ENCODE measurements at places on chromosomes 16 and 17.

- DNase-seq, result no peak
Measured at GRCh38 chr17:57331423-57331822, 75.1 kb downstream of the MSI2 start.

DNA sequence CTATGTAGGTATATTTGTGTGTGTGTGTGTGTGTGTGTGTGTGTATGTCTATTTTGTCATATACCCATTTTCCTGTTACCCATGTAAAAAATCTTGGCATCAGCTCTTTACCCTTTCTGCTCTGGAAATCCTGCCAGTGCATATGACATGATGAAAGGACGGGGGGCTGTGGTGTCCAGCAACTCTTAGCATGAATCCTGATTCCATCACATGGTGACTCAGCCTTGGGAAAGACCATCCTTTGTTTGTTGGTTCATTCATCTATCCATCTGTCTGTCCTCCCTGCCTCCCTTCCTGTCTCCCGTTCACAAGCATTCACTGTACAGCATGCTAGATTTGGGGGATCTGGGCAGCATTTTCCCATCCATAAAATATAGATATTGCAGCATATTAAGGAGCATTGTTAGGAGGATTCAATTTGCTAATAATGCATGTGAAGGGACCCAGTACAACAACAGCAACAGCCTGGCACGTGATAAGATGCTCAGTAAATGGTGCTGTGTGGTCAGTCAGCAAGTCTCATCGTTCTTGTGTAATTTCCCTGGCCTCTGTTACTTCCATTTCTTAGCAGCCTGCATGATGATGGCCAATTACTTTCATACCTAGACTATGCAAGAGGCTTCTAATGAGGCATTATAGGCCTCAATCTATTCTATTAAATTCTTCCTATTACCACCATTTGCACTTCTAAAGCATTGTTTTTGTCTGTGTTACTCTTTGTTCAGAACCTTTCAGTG lies 191.0 kb downstream of the PRKCA start:
- no peak for DNase-seq

DNA sequence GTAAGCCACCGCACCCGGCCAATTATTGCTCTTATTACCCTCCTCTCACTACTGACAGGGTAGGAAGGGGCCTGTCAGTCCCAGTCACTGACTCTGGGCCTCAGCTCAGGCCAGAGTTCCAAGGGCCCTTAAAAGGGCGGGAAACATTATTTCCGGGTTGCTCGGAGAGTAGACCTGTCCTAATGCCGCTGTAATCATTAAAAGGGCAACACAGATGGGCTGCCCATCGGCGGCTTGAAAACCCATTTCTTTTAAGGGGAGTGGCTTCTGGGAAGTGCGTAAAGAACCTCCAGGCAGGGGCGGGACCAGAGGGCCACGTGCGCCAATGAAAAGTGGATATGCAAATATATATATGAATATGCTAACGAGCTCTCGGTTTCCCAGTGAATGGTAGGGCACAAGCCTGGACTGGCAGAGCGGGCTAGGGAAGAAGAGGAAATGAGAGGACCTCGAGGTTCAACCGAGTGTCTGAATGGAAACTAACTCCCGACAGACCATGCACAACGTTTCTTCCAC lies 26.6 kb downstream of the PIPOX start:
- DNase-seq, result no peak

GRCh38 chr17:76805319-76805718 lies 62.9 kb upstream of the MGAT5B start:
- no peak for DNase-seq

GRCh38 chr17:71398800-71399219 lies 722.0 kb upstream of the SOX9 start:
- DNase-seq, result no peak

DNA sequence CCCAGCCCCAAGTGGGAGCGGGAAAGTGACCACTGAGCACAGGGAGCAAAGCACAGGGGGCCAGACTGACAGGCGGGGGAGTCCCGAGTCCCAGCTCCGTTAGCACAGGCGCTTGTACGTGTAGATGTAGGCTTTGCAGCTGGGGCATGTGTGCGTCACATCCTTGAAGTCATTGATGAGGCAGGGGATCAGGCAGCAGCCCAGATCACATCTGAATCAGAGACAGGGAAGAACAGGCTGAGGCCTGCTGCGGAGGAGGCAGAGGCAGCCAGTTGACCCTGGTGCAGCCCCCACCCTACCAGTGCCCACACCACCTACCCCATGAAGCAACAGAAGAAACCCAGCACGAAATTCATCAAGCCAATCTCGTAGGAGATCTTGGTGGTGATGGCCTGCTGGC lies 26.1 kb downstream of the CDIP1 start:
- no peak for DNase-seq

- DNase-seq, result no peak
Measured at GRCh38 chr17:80826955-80827645, 164.5 kb upstream of the CHMP6 start.

DNA sequence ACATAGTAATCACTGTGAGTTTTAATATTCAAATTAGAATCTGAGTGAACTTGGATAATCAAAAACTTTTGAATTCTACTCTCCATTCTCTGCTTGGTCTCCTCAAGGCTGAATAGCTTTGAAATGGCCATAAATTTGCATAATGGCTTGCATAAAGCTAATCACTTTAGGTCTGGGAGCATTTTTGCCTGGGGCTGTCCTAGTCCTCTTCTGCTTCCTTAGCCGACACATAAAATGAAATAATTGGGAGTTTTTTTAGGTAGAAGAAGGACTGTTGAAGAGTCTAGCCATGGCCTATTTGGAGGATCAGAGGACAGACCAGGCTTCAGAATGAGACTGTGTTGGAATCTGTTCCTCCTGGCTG lies 91.4 kb upstream of the EEF2KMT start:
- no peak for DNase-seq

DNA sequence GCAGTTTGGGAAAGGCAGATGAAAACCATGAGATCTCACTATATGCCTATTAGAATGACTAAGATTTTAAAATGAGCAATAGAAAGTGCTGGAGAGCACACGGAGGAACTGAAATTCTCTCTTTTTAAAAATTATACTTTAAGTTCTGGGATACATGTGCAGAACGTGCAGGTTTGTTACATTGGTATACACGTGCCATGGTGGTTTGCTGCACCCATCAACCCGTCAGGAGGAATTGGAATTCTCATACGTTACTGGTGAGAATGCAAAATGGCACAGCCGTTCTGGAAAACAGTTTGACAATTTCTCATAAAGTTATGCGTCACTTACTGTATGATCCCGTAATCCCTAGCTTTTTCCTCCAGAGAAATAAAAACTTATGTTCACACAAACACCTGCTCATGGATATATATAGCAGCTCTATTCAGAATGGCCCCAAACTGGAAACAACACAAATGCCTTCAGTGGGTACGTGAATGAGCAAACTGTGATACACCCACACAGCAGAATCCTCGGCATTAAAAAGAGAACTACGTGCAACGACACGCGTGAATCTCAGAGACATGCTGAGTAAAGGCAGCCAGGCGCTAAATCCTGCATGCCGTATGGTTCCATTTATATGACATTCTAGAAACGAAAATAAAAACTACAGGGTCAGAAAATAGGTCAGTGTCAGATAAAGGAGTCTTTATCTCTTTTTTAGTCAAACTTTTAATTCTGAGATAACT lies 11.8 kb downstream of the PIK3R6 start:
- DNase-seq, result no peak

- no peak for DNase-seq
Measured at GRCh38 chr17:17401271-17401781, 75.5 kb upstream of the MED9 start.

GRCh38 chr16:88724855-88725555 lies 18.7 kb downstream of the CTU2 start:
- DNase-seq, result no peak

GRCh38 chr17:61259360-61259759 lies 140.3 kb upstream of the TBX2 start:
- no peak for DNase-seq

- DNase-seq, result no peak
Measured at GRCh38 chr16:79303959-79304387, 296.6 kb downstream of the MAF start.

- DNase-seq, result peak; percentile 34
Measured at GRCh38 chr17:8857919-8858318, 9.6 kb downstream of the PIK3R6 start.

- no peak for DNase-seq
Measured at GRCh38 chr17:60767744-60768308, 90.2 kb downstream of the BCAS3 start.

DNA sequence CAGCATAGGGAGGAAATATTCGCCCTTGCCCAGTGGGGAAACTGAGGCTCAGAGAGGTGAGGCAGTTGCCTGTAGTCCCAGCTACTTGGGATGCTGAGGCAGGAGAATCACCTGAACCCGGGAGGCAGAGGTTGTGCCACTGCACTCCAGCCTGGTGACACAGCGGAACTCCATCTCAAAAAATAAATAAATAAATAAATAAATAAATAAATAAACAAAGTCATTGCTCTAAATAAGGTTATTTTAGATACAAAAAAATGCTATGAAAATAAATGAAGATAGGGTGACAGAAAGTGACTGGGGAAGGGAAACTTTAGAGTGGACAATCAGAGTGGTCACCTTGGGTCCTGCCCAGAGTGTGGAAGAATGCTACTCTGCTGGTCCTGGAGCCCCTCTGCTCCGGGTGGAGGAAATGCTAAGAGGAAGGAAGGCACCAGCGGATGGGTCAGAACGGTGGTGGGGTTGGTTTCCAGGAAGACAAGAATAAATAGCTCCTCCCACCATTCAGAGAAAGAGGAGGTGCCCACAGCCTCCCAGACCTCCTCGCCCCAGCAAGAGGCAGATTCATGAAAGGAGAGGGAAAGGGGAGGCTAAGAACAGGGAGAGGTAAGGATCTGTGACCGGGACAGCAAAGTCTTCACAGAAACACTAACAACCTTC lies 17.6 kb downstream of the TRPV3 start:
- no peak for DNase-seq

DNA sequence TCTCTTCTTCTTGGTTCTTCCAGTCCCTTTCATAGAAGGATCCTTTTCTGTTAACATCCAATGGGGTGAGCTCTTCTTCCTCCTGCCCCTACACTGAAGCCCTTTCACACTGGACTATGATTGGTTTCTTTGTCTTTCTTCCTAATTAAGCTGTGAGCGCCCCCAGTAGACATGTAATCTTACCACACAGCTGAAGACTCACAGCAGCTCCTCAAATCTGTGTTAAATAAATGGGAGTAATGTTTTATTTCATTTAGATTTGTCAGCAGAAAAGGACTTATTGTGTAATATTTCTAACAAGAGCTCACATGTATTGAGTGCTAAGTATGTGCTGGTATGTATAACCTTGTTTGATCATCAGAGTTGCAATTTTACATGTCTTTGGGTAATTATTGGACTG lies 55.7 kb downstream of the TOX3 start:
- no peak for DNase-seq

- DNase-seq, result no peak
Measured at GRCh38 chr17:50539762-50540559, 7.0 kb upstream of the SPATA20 start.

DNA sequence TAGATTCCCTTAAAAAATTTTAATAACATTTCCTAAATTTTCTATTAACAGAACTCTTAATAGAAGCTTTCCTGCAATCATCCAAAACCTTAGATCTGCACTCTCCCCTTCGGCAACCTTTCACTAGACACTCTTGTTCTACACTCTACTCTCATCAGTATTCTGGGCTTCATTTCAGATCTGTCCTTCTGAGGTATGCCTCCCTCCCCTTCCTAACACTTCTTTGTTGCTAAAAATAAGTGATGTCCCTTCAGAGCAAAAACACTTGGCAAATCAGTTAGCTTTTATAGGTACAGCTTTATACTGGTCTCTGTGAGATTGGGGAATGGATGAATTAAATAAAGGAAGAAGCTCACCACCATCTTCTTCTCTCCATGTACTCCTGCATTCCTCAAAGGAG lies 28.2 kb upstream of the GNAO1 start:
- no peak for DNase-seq

DNA sequence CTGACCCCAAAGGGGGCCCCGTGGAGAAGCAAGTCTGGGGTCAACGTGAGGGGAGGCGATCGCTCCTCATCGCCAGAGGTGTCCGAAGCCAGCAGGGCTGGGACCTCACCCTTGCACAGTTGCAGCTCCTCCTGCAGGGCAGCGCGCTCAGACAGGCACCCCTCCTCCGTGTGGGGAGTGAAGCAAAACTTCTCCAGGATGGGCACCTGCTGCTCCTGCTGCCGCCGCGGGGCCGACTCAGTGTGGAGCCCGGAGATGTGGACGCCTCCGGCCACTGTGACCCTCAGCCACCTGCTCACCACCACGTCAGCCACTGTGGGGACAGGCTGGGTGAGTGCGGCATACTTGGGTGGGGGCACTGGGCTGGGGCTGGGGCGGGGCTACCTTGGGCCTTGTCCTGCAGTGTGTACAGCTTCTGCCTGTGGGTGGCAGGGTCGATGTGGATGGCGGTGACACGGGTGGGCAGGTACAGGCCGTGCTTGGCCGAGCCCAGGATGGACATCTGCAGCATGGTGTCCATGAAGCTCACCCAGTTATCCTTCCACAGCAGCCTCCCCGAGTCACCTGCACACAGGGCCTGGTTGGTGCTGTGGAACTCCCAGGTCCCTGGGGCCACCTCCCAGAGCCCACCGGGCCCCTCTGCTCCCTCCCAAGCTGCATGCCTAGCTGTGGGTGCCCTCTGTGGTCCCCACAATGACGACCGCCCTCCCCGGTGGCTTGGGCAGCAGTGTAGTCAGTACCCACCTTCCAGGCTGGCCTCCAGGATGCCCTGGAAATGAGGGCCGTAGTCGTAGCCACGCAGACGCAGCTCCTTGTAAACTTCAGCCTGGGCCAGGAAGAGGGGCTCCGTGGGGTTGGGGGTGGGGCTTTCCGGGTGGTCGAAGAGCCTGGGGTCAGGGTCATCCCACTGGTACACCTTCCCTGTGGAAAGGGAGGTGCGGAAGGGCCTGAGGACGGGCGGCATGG lies 10.8 kb downstream of the FASN start:
- DNase-seq, result no peak

GRCh38 chr17:61837175-61838051 lies 25.9 kb downstream of the BRIP1 start:
- peak; percentile 65 for DNase-seq

- DNase-seq, result no peak
Measured at GRCh38 chr17:64531955-64532371, 25.2 kb downstream of the CEP95 start.

GRCh38 chr17:34837876-34838478 lies 123.3 kb downstream of the CCT6B start:
- DNase-seq, result no peak

DNA sequence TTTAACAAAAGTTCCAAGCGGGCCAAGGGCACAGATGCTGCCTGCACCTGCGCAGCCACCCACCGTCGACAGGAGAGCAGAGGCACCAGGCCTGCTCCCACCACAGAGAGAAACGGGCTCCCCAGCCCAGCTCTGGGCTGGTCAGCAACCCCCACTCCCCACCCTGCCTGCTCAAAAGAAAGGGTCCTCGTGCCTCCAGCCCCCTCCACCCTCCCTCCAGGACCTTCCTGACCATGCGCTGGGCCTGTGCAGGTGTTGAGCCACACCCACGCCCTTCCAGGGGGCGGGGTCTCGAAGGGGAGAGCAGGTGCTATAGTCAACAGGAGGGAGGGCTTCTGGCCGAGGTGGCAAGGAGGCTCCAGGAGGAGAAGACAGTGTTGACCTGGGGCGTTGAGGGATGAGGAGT lies 25.3 kb downstream of the ZNF778 start:
- no peak for DNase-seq

GRCh38 chr16:46916980-46917379 lies 32.8 kb downstream of the GPT2 start:
- no peak for DNase-seq

GRCh38 chr17:9522074-9522473 lies 53.5 kb downstream of the STX8 start:
- no peak for DNase-seq

- no peak for DNase-seq
Measured at GRCh38 chr17:28839221-28839620, 3.4 kb downstream of the FAM222B start.
